Central memory CD4-positive, alpha-beta T cell (primary cell): ENCODE measurements at places on chromosomes 2 and 18.

DNA sequence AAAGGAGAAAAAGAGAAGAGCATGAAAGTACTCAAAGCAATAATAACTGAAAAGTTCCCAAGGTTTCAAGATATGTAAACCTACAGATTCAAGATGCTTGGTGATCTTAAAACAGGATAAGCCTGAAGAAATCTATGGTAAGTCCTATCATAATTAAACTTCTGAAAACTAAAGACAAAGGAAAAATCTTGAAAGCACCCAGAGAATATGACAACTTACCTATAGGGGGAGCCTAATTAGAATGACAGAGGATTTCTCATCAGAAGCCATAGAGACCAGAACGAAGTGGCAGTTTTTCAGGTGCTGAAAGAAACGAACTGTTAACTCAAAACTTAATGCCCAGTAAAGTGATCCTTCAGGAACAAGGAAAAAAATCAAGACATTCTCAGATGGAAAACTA, 59.7 kb downstream of the XDH start:
- no peak for DNase-seq

GRCh38 chr2:165886487-165887146, 67.0 kb downstream of the TTC21B start:
- DNase-seq, result no peak

- no peak for DNase-seq
Observed at GRCh38 chr2:67169417-67170140, 227.6 kb upstream of the ETAA1 start.

DNA sequence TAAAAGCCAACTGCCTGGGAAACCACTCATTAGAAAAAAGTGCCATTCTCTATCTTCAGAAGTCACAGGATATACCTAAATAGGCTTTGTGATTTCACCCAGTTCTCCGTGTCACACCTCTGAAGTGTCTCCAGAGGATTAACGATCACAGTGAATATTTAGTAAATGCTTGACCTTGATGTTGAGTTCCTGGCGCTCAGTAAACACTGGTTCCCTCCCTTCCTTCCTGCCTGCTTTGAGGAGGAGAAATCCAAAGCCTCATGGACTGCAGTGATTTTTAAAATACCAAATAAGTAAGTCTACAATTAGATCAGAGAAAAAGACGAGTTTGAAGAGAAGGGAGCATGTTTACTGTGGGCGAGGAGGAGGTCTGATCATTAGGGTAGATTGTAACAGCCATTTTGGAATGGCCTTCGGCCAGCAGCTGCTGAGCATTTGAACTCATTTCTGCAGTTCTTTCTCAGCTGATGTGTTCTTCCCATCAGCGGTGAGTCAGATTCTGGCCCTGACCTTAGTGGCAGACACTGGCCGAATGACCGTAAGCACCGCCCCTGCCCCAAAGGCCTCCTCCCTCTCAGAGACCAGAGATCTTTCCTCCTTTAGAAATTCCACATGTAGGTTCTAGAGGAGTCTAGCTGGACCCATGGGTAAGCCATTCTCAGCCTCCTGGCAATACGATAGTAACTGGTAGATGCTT, 62.1 kb upstream of the SLC16A14 start:
- no peak for DNase-seq

GRCh38 chr18:34514238-34514637, 195.9 kb upstream of the DTNA start:
- DNase-seq, result no peak

- no peak for DNase-seq
Observed at GRCh38 chr2:66438891-66439811, 4.2 kb downstream of the MEIS1 start.

GRCh38 chr18:73739098-73739497, 408.5 kb downstream of the FBXO15 start:
- no peak for DNase-seq

GRCh38 chr2:33727361-33728032, 128.4 kb upstream of the FAM98A start:
- DNase-seq, result no peak

DNA sequence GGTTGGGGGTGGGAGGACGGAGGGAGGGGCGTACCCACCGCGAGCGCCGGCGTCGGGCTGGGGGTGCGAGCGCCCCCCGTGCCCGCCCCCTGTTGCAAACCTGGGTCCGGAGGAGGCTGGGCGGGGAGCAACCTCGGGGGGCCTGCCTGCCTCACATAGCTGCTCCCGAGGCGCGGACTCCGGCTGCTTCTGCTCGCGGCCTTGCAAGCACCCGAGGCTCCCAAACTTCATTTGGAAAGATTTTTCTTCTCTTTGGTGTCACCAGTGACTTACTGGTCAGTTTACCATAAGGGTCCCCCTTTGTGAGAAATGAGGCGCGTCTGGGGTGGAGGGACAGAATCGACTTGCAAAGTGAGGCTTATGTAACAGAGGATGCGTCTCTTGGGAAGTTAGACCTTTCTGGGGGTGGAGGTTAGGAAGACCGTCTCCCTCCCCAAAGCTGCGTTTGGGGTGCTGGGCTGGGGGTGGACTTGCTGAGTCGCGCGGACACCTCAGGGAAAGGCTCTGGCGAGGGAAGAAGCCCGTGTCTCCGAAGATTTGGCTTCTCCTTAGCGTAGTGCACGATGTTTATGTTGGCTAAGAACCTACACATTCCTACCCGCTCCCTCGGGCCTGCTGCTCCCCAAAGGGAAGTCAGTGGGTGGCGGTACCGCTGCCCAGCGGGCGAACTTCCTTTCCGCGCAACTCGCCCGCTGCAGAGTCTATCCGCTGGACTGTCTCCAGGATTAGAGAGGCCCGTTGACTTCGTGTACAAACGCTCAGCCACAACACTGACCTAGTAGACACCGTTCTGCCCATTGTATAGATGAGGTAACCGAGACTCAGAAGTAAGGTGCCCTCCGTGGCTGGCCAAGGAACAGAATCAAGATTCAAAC, 559 bp downstream of the TMEM37 start:
- DNase-seq, result no peak

DNA sequence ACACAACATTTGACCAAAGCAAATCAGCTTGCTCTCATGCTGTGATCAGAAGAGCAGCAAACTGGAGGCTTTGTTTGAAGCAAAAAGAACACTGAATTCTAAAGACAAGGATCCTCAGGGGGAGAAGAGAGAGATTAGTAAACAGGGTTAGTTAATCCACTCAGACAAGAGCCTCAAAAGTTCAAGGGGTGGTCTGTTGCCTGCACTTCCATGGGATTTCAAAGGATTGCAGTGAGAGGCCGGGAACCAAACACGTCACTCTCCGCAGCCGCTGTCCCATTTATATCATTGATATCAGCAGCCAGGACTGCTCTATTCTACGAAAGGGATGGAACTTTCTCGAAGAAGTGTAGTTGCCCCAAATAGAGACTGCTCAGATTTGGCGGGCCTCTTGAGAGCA, 97.8 kb upstream of the SP3 start:
- no peak for DNase-seq

DNA sequence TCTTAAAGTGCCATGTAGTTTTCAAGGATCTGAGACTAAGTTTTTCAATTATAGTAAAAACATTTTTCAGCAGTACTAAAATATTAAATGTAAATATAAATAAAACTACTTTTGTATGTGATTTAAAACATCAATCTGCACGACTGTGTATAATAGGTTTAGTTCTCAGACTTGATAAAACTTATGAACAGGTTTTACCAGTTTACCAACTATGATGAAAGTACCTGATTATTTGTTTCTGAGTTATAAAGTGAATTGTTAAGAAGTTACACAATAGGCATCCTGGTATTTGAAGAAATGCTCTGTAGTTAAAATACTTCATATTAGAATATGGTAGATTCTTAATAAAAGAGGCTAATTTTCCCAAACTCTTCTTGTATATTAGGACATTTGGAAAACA, 14.8 kb downstream of the RELCH start:
- DNase-seq, result no peak

DNA sequence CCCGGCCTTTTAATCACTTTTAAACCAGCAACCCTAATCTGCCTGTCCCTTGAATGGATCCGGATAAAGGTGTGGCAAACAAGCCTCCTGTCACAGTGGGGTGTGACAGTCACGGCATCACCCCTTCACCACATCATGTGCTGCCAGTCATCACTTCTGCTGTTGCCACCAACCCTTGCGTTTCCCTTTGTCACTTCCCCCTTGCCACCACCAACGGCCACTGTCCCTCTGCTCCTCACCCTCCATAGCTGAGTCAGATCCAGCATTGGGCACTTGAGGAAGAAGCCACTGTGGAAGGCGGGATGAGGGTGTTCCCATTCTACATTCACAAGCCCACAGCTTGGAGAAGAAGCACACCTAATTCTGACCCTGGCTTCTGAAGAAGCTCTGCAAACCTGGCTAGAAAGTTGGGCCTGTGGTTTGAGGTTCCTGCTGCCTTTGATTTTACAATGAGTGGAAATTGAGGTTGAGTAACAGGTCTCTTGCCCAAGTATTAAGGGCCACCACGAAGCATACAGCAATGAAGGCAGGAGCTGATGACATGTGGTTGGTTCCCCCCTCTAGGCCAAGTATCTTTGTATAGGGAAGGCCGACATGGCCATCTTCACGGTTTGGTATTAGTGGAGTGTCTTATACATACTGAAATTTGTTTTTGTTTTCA, 22.9 kb upstream of the DARS1 start:
- peak; percentile 76 for DNase-seq

GRCh38 chr2:200864176-200865034, at the start of gene CLK1:
Gene CLK1, minus strand, starts transcription at chr2:200864658. Its CDS starts 2,796 bp downstream, at chr2:200861862.
- peak; percentile 93 for DNase-seq

DNA sequence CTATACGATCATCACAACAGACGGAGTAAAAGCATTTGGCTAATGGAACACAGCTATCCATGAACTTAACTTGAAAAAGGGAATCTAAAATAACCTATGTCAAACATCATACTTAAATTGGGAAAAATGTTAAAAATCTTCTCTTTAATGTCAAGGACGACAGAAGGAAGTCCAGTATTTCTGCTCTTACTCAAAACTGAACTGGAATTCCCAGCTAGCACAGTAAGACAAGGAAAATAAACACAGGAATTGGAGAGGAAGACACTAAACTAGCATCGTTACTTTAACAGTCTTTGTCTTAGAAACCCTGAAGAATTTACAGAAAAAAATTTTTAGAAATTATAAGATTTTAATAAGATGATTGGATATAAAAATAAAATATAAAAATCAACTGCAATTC, 112.6 kb downstream of the HDAC4 start:
- no peak for DNase-seq

DNA sequence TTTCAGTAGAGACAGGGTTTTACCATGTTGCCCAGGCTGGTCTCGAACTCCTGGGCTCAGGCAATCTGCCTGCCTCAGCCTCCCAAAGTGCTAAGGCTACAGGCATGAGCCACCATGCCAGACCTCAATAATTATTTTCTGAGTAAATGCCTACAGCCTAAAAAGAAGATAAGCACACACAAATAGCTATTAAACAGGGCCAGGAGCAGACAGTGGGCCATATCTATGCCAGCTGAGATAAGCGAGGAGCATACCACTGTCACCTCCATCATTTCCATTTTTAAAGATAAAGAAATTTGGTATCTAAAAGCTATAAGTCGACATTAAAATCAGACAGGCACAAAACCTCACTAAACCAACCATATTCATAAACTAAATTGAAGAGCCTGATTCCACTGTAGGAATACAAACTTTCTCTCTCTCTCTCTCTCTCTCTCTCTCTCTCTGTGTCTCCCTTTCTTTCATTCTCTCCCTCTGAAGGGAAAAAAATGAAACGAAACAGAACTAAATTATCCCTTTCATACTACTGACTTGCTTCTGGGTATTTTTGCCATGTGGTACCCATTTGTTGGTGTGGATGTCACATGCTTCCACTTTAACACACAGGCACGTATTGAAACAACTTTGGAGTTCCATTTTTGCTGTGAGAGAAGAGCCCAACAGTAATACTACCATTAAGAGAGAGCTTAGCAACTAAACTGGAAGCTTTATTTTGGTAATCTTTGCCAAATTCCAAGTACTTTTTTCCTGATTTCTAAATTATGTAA, 51.0 kb downstream of the FARSB start:
- DNase-seq, result no peak

GRCh38 chr2:49042488-49042887, 111.8 kb downstream of the FSHR start:
- no peak for DNase-seq

DNA sequence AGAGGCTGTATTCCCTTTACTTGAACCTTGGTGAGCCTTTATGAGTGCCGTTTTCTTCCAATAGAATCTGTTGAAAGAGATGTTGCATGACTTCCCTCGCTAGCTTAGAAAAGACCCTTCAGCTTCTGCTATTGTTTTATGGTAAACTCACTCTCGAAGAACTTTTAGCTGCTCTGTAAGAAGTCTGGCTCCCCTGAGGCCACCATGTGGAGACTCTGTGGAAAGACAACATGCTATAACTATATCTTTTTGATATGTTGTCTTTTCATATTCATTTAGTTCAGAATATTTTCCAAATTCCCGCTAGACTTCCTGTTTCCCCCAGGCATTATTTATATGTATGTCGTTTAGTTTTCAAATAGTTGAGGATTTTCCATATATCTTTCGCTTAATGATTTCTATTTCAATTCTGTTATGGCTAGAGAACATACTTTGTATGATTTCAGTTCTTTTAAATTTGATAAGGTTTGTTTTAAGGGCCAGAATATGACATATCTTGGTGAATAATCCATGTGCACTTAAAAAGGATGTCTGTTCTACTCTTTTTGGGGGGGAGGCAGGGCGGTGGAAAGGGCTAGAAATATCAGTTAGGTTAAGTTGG, 64.1 kb downstream of the PTPN4 start:
- peak; percentile 23 for DNase-seq

DNA sequence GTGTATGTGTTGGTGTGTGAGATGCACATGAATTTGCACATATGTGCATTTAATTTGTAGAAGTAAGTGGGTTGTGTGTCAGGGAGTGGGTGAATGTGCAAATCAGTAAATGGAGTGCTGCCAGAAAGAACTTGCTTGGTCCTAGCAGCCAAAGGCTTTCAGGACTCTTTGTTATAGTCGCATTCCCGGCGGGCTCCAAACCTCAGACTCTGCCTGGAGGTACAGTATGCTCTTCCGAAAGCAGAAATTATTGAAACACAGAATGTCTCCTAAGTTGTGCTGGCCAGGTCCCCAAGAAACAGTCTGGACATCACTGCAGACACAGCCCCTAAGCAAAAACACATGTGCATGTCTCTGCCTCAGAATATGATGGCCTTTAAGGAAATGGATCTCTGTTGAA, 232.4 kb downstream of the INSIG2 start:
- no peak for DNase-seq

GRCh38 chr18:48918660-48919456, 31.9 kb downstream of the SMAD7 start:
- no peak for DNase-seq

GRCh38 chr2:19949071-19949470, 40.8 kb downstream of the WDR35 start:
- DNase-seq, result no peak

DNA sequence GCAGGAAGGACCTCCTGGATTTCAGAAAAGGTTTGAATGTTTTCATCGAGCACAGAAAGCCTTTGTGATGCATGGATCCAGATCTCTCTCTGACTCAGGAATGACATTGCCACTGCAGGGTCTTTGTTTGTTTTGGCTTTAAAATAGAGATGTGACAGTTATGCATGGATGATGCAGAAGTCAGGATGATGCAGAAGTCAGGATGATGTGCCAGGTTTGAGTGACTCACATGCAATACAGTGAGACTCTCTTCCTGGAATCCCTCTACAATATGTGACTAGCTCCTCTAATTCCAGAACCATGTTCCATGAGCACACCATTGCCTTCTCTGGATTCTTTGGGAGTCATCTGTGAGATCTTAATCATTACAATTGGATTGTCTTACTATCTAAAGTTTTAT, 177.9 kb upstream of the RAB6C start:
- no peak for DNase-seq
